Kidney epithelial cell (primary cell): ENCODE measurements at places on chromosomes 13 and 19. TPM values are rescaled to one million over a fixed set of nuclear protein-coding genes. Genes with fewer than 3 reads are reported as not detected.

GRCh38 chr13:34249546-34250039 lies 431.6 kb downstream of the RFC3 start:
- DNase-seq: no peak

GRCh38 chr19:52566121-52566520 lies 4.0 kb upstream of the ZNF701 start:
- DNase-seq: no peak

DNA sequence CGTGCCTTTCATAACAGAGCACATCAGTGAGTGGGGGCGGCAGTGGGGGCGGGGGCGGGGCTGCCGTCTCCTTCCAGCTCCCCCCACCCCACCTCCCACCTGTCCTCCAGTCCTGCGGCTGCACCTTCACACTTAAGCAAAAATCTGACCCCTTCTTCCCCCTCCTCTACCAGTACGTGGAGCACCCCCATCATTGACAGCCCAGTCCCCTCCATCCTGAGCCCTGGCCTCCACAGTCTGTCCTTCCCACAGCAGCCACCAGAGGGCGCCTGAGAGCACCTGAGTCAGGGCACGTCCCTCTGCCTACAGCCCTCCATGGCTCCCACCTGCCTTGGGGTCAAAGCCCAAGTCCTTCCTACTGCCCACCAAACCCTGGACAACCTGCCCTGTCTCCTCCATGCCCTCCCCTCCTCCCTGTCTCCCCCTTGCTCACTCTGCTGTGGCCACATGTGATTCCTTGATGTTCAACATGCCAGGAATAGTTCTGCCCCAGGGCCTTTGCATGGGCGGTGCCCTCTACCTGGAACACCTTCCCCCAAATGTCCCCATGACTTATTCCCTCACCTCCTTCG lies 4.0 kb downstream of the EBI3 start:
- DNase-seq: no peak

DNA sequence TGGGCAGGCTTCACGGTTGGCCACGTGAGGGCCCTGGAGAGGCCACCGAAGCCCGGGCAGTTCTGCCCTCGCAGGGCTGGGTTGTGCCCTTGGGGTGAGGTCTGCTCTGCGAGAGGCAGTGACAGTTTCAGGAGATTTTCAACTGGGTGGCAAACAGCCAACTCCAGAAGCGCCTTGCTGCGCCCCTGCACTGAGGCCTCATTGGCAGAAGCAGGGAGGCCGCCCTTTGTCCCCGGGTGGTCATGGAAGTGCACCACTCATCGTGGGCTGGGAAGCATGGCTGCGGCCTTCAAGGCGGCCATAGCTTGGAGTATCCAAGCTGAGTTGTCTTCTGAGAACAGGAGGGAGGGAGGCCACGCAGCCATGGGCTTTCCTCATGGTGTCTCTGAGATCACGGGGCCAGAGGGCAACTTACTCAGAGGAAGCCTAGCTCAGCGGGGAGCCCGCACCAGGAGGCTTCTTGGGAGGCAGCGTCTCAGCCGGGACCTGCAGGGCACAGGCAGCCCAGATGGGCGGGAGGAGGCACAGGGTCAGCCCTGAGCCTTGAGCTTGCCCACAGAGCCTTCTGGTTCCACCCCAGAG lies 14.8 kb downstream of the PLEKHJ1 start:
- DNase-seq: no peak

GRCh38 chr13:26726684-26727083 lies 33.9 kb downstream of the GPR12 start:
- no peak for DNase-seq

- no peak for DNase-seq
Measured at GRCh38 chr13:28494778-28495537, at the start of gene FLT1. TSS of gene FLT1 (minus strand) at chr13:28495128. CDS start at chr13:28494843, 285 bp downstream.

Gene ZNF85
- 3.2 and 4.3 TPM in 2 replicates for total RNA-seq

DNA sequence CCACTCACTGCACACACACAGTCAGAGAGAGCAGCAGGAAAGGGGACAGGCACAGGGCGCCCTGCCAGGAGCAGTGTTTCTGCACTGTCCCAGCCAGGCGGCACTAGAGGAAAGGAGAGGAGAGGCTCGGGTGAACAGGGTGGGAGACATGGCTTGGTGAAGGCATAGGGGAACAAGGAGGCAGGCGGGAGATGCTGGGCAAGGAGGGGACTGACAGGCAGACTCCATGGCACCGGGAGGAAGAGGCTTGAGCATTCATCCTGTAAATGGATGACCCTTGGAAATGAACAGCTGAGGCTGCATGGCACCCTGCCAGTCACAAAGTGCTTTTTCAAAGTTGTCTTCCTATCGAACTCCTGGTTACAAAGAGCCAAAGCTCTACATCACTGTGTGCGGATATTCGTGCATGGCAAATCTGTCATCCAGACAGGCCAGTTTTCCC lies 22.4 kb downstream of the MED26 start:
- DNase-seq: no peak

DNA sequence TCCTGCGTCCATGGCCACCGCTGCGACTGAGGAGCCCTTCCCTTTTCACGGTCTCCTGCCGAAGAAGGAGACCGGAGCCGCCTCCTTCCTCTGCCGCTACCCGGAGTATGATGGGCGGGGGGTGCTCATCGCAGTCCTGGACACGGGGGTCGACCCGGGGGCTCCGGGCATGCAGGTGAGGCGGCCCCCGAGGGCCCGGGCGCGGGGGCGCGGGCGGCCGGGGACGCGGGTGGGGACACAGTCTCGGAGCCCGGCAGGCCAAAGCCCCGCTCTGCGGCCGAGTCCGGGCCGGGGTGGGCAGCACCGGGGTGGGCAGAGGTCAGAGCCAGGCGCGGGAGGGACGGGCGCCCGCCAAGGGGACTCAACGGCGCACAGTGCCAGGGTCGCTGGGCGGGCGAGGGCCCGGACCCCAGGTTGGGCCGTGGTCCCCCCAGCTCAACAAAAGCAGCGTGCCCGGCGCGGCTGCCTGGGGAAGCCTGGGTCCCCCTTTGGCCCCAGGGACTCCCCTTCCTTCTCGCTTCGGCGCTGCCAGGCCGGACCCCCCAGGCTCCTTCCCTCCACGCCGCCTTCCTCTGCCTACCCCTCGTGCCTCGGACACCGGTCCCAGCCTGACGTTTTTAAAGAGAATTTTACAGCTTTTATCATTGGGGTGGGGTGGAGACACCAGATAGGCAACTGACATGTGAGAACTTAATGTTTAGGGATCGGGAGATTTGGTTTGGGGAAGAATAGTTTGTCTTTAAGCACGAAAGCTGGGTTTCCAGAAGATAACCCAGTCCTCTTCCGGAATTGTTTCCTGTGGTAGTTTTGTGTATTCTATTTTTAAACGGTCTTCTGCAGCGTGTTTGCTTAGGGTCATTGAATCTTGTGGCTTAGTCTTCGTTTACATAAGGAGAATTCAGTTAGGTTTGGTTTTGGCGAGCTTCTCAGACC lies 509 bp downstream of the TPP2 start:
- no peak for DNase-seq

DNA sequence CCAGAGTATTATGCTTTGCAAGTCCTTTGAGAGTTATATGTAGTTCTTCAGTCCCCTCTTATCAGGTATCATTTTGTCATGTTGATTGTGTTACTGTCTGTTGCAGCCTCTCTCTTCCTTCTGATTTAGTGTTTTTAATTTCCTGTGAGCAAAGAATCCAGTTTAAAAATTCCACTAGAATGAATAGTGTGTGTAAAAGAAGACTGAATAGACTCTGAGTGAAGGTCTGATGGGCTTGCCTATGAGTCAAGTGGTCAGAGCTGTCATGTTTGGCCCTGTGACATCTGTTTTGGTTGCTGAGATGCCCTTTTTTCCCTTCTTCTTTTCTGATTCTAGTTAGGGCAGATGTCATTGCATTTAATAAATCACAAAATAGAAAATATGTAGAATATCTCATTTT lies 23.3 kb upstream of the KCTD4 start:
- DNase-seq: no peak

DNA sequence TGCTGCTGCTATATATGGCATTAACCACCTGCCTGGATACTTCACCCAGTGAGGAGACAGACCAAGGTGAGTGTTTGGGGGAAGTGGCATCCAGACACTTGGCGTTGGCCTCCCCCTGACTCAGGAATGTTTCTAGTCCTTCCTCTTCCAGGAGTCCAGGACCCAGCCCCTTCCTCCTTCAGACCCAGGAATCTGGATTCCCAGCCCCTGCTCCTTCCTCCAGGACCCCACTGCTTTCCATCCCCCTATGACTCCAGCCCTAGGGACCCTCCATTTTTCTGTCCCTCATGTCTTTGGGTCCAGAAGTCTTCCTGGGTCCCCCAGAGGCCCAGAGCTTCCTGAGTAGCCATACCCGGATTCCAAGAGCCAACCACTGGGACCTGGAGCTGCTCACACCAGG lies 2.1 kb downstream of the PRRG2 start:
- no peak for DNase-seq

DNA sequence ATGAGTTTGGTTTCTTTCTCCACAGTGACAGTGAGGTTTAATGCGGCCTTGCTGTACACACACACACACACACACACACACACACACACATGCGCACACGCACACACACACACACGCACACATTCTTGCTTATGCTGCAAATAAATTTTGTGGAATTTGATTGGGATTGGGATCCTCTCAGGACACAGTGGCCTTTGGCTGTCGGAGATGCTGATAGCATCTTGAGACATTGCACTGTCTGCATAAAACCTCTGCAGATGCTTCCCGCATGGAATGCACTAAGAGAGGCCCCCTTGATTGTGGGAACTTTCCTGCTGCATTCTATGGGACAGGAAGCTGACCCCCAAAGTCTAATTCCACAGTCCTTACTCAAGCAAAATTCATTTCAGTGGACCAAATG lies 145.6 kb downstream of the FLT1 start:
- DNase-seq: no peak

Gene ZNF563
- total RNA-seq: 0.75 and 3.7 TPM in 2 replicates

Gene XAB2
- 48.1 and 53.5 TPM in 2 replicates for total RNA-seq

GRCh38 chr19:39701291-39701690 lies 3.0 kb upstream of the LGALS14 start:
- DNase-seq: no peak

Gene SELENOV
- 0.27 and 0.42 TPM in 2 replicates for total RNA-seq

DNA sequence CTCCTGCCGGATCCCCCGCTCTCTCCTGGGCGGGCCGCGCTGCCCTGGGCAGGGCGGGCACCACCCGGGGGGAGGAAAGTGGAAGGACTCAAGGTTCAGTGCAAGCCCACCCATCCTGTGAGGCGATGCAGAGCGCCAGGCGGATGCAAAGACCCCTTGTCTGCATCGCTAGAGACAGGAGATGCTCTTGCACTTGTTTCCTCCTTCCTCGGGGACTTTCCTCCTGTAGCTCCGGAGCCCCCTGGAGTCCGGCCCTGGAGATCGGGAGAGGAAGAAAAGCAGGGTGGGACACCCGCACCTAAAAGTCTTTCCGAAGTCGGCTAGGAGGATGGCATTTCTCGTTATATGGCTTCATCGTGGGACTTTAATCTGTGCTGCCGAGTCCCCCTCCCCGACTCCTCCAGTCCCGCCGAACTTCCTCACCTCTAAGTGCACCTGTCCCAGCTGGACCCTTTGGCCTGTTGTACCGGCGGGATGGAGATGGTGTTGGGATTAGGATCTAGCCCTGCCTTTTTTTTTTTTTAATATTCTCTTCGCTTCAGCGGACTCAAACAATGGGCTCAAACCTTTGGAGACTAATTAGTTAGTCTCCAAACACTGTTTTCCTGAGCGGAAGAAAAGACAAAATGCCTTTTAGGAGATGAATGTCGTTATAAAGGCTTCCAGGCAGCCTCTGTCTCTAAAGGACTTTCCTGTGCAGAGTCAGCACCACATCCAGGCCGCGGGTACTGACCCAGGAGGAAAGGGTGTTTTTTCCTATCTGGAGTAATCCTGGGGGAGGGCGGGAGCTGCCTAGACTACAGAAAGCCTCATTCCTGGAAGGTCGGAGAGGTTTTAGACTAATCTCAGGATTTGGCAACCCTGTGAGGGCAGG lies 725 bp downstream of the FAM124A start:
- no peak for DNase-seq

GRCh38 chr13:26502826-26503225 lies 54.7 kb upstream of the WASF3 start:
- DNase-seq: no peak
